ENCODE measurements at places on chromosomes 4 and X. TPM values are rescaled to one million over a fixed set of nuclear protein-coding genes. Genes with fewer than 3 reads are reported as not detected.

BDH2 gene
- 22.3 TPM for total RNA-seq

ABLIM2 gene
- 0.20 TPM for total RNA-seq

GPR82 gene
- not detected for total RNA-seq

UGT2B11 gene
- total RNA-seq = not detected

MAGEB16 gene
- not detected for total RNA-seq

CSN1S1 gene
- total RNA-seq = not detected

CASP3 gene
- 66.4 TPM for total RNA-seq

MAGEA2B gene
- not detected for total RNA-seq

TXK gene
- total RNA-seq = 69.0 TPM

CXorf49 gene
- not detected for total RNA-seq

RHOXF2B gene
- not detected for total RNA-seq

ARHGEF9 gene
- total RNA-seq = 18.1 TPM

MTTP gene
- not detected for total RNA-seq

KLF3 gene
- total RNA-seq = 55.9 TPM

FOXR2 gene
- not detected for total RNA-seq

PDGFRA gene
- 0.13 TPM for total RNA-seq

NXF2B gene
- total RNA-seq = not detected

SCD5 gene
- total RNA-seq = 0.76 TPM

F8A3 gene
- total RNA-seq = 0.20 TPM

ADH1A gene
- not detected for total RNA-seq

SORBS2 gene
- not detected for total RNA-seq

UGT2B17 gene
- not detected for total RNA-seq

NEIL3 gene
- total RNA-seq = 27.5 TPM

TRIM61 gene
- 1.9 TPM for total RNA-seq

CFP gene
- total RNA-seq = 42.3 TPM

KIAA1210 gene
- not detected for total RNA-seq

GLRA2 gene
- total RNA-seq = not detected

XKRX gene
- 0.15 TPM for total RNA-seq

G6PD gene
- total RNA-seq = 68.1 TPM

RAI2 gene
- not detected for total RNA-seq

MECP2 gene
- 61.8 TPM for total RNA-seq

CXCL1 gene
- not detected for total RNA-seq

PITX2 gene
- total RNA-seq = not detected

NSUN7 gene
- total RNA-seq = 0.31 TPM

Measured in activated naive CD4-positive, alpha-beta T cell treated with anti-CD3 and anti-CD28 coated beads, Interleukin-2, amount 10 ng/mL, durations not matched to agents 5 hours and 36 hours (primary cell).